ENCODE measurements at places on chromosomes 3 and 15. TPM values are rescaled to one million over a fixed set of nuclear protein-coding genes. Genes with fewer than 3 reads are reported as not detected.

DNA sequence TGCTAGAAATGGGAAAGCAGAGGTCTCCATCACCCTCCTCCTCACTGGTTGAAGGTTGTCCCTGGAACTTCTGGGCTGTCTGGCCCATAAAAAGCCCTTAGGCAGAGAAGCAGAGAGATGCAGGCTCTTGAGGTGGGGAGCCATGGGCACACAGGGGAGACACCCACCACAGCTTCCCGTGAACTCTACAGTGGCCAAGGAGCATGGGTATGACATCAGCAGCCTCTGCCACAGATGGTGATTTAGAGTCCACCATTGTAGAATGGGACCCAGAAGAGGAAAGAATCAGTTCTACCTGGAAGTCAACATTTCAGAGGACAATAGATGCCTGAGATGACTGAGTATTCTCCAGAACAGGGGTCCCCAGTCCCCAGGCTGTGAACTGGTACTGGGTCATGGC lies 105.6 kb upstream of the LRRN1 start:
- no peak for DNase-seq

- no peak for DNase-seq
These were observed 31.7 kb upstream of the NR2C2 start for GRCh38 chr3:14915636-14916222.

SLCO2A1 gene
- 0.15 TPM for total RNA-seq

CYP8B1 gene
- total RNA-seq: 0.10 TPM

ATP13A5 gene
- not detected for total RNA-seq

GRCh38 chr3:164408326-164408725 lies 670.0 kb downstream of the SI start:
- DNase-seq: no peak

DNA sequence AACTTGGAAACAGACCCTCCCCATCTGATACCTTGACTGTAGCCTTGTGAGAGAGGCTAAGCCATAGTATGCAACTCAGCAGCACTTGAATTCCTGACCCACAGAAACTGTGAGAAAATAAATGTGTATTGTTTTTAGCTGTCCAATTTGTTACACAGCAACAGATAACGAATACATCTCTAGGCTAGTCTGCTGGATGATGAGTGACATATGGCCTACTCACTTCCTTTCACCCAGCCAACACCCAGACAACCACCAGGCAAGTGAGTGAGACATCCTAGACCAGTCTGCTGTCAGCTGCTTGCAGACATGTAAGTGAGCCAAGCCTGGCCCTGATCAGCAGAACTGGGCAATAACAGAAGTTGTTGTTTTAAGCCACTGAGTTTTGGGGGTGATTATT lies 19.2 kb upstream of the SMAD6 start:
- DNase-seq: no peak

HIGD2B gene
- not detected for total RNA-seq

DNA sequence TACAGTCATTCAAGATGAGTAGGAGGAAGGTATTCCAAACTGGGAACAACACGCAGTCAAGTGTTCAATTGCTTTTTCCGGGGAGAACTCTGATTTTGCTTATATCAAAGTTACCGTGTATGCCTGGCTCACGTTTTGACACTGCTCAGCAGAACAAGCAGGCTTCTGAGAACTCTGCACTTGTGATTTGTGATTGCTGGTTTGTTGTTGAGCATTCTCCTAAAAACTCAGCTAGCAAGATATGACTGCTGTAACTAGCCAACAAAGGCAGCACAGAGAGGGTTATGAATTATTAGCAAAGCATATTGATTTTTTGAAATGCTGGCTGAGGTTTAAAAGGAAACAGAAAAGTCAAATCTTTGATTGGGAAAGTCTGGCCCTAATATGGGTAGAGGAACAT lies 151.7 kb downstream of the ZPLD1 start:
- no peak for DNase-seq

DNA sequence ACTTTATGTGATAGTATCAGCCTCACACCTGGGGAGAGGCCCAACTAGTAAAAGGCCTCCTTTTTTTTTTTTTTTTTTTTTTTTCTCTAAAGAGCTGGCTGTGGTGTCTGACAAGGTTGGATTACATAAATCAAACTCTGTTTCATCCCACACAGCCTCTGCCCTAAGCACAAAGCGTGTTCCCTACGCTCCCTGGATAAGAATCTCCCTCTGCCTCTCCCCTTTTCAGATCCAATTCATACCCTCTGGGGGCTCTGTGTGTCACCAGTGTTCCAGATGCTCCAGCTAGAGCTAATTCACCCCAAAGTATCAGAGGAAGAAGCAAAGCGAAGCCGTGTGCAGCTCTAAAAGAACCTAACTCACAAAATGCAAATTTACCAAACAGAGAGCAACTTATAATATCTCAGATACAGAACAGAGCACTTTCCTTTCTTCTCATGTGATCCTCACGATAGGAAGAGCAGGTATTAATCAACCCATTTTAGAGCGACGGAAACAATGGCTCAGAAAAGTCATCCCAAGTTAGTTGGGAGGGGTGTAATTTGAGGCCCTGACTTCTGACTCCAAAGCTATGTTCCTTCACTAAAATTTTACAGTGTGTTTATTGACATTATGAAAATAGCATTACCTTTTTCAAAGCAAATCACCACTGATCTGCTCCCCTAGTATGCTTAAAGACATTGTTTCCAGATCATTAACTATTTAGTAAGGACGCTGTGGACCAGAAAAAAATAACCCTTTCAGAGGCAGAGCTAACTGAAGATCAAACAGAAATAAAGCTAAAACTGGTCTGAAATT lies 12.4 kb downstream of the BMF start:
- DNase-seq: no peak

PPARG gene
- 0.47 TPM for total RNA-seq

- DNase-seq: no peak
These were observed 24.5 kb downstream of the ZNF148 start for GRCh38 chr3:125350597-125350996.

DNA sequence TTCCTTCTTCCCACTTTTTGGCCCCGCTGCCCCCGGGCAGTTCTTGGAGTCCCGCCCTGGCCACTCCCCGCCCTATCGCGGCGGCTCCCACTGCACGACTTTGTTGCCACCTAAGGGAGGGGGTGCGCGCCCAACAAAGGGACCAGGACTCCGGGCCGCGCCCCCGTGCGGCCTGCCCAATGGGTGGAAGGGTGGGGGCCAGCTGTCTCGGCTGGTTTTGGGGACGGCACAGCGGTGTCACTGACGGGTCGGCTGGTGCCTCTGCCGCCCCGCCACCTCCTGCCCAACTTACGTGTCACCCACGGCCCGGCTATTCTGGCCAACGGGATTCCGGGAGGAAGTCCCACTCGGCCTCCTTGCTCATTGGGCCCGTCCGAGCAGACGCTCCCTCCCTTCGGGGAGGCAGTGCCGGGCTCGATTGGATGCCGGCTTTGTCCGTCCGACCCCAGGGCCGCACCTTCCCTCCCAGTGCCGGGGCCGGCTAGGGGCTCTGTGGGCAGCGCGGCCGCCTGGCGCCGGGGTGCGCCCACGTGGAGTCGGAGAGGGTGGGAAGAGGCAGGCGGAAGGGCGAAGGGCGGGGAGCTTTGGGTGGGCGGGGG lies at the start of gene GOLIM4:
Gene GOLIM4 (minus strand): TSS at position 314 of the 599 bp plus-strand sequence. CDS start 639 bp downstream, outside the sequence.
- peak; percentile 12 for DNase-seq

FOXL2 gene
- not detected for total RNA-seq

SMAD6 gene
- 0.05 TPM for total RNA-seq

DNA sequence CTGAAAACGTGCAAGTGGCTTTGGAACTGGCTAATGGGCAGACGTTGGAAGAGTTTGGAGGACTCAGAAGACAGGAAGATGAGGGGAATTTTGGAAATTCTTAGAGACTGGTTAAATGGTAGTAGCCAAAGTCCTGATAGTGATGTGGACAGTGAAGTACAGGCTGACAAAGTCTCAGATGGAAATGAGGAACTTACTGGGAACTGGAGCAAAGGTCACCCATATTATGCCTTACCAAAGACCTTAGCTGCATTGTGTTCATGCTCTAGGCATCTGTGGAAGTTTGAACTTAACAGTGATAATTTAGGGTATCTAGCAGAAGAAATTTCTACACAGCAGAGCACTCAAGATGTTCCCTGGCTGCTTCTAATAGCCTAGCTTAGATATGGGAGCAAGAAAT lies 28.6 kb upstream of the SERPINI2 start:
- no peak for DNase-seq

GRCh38 chr15:78067328-78068228 lies 9.9 kb downstream of the TBC1D2B start:
- DNase-seq: no peak

GRCh38 chr15:31255732-31256377 lies 70.8 kb upstream of the KLF13 start:
- DNase-seq: no peak

GRCh38 chr3:131503320-131503635 lies 507 bp upstream of the MRPL3 start:
- DNase-seq: no peak

AADACL2 gene
- total RNA-seq: not detected

DNA sequence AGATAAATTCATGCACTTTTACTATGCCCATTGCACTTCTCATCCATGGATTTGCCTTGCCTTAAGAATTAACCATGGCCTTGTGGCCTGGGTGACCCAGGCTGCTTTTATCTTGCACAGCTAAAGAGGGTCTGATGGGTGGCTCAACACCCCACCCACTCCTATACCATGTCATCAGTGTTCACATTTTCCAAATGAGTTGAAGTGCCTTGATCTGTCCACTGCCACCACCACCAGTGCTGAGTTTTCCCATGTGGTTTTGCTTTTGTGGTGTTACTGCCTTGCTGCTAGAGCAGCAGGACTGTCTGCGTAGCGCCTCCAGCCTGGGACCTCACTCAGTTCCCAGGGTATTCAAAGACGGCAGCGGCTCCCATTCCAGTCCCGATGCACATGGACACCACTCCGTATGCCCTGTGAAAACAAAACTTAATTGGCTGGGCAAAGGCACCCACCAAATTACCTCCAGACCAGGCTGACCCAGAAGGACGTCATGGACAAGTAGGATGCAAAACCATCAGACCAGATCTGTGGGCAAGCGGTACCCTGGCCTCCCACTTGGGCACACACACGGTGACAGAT lies 14.1 kb downstream of the ACAA1 start:
- DNase-seq: no peak

DNA sequence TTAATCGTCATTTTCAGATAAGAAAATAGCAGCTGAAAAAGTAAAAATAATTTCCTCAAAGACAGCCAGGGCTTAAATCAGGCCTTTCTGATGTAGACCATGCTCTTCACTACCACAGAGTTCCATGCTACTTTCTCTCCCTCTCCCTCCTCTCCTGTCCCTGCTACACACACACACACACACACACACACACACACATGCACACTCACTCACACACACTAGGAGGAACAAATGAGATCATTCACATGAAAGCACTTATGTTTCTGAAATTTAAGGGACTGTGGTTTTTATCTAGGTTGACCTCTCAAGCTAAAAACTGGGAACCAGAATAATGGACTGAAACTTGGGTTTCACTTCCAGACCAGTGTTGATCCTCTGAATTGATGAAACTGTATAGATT lies 4.1 kb upstream of the PSMA4 start:
- no peak for DNase-seq

Data from activated T-cell treated with anti-CD3 and anti-CD28 coated beads, Interleukin-2, amount 50 U/mL, for 4 hours (primary cell).